ENCODE measurements at places on chromosomes 12 and 14.

DNA sequence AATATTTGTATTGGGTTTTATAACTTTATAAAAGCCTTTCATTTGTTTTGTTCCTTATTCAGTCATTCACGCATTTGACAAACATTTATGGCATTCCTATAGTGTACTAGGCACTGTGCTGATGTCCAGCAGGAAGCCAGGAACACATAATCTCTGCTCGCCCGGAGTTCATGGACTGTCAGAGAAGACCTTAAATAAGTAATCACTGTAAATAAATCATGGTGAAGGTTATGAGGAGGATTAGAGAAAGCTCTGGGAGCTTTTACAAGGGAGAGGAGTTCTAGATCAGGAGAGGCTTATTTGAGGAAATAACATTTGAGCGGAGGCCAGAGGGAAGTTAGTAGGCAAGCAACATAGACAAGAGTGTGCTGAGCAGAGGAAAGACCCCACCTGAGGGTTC is 1.4 kb upstream of the RDH11 start:
- DNase-seq, result no peak

DNA sequence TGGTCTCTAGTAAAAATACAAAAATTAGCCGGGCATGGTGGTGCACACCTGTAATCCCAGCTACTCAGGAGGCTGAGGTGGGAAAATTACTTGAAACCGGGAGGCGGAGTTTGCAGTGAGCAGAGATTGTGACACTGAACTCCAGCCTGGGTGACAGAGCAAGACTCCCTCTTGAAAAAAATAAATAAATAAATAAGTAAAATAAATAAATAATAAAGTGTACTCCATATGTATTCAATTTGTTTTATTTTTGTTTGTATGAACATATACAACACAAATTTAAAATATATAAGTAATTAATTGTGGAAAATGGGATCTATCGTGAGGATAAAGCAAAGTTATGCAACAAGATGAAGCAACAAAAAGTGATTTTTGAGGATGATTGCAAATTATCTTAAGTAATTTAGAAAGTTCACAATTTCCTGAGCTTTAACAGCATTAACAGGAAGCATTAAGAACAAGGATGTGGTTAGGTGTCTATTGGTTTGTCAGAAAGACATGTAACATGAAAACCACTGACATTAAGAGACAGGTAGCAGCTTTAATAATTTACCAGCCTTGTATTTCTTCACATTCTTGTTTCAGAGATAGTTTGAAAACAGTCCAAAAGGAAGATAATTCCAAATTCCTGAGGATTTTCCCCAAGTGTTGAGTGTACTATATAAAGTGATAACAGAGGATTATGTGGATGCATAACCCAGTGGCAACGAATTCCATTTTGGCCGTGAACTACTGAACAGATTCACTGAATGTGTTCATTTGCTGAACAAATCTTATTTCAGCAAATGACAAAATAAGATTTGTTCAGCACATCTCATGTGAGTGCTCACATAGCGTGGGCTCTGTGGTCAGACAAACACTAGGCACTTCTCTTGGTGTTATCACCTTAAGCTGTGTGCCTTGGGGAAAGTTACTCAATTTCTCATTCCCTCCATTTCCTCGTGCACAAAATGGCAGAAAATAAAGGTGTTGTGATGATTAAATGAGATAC is 68.6 kb upstream of the RESF1 start:
- no peak for DNase-seq

- no peak for DNase-seq
These were observed 22.2 kb upstream of the HSPB8 start for GRCh38 chr12:119156401-119157044.

DNA sequence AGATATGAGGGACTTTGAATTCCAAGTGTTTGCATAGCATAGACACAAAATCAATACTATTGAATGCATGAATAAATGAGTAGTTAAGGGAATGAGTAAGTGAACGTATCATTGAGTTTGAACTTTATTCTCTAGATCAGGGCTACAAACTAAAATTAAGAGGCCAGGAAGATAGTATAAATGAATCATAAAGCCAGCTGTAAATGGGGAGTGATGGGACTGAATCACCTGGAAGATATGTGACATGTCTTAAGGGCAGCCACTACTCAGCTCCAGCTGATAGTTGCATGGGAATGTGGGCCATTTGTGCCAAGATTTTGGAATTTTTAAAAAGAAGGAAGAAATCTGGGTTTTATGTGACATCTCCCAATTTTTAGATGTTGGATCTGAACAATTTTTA is 229.9 kb downstream of the AKAP6 start:
- no peak for DNase-seq

GRCh38 chr14:95123891-95124579 is 33.3 kb downstream of the DICER1 start:
- DNase-seq, result no peak

Measured in COR-L47 (cell line).